Smooth muscle cell of the umbilical artery (primary cell): ENCODE measurements at places on chromosomes 7 and 10. TPM values are rescaled to one million over a fixed set of nuclear protein-coding genes. Genes with fewer than 3 reads are reported as not detected.

The LIPK gene
- not detected in 2 replicates for total RNA-seq

The CYP2C8 gene
- not detected in 2 replicates for total RNA-seq

The H2BK1 gene
- not detected in 2 replicates for total RNA-seq

The SUFU gene
- total RNA-seq: 4.5 and 8.2 TPM in 2 replicates

The CRHR2 gene
- not detected in 2 replicates for total RNA-seq

The NRCAM gene
- 0.28 and 0.30 TPM in 2 replicates for total RNA-seq

The AMZ1 gene
- total RNA-seq: 0.30 and 0.37 TPM in 2 replicates

The MYOZ1 gene
- 0.05 and 0.30 TPM in 2 replicates for total RNA-seq
